ENCODE measurements at places on chromosomes 4 and X. TPM values are rescaled to one million over a fixed set of nuclear protein-coding genes. Genes with fewer than 3 reads are reported as not detected.

The DGAT2L6 gene
- not detected for polyA plus RNA-seq

The AKAP17A gene
- polyA plus RNA-seq, result 14.3 TPM

The ADD1 gene
- polyA plus RNA-seq, result 129 TPM

The SMARCA5 gene
- polyA plus RNA-seq, result 16.9 TPM

The FAM47A gene
- not detected for polyA plus RNA-seq

The TMEM271 gene
- not detected for polyA plus RNA-seq

The TLR2 gene
- 2.0 TPM for polyA plus RNA-seq

The TMA16 gene
- 29.6 TPM for polyA plus RNA-seq

The KLHL13 gene
- polyA plus RNA-seq, result 2.7 TPM

The KLHL4 gene
- not detected for polyA plus RNA-seq

The ZRSR2 gene
- polyA plus RNA-seq, result 6.9 TPM

The ATP8A1 gene
- 0.02 TPM for polyA plus RNA-seq

The HGFAC gene
- not detected for polyA plus RNA-seq

The CCDC149 gene
- polyA plus RNA-seq, result 2.5 TPM

The AR gene
- polyA plus RNA-seq, result not detected

The SYTL5 gene
- polyA plus RNA-seq, result not detected

The CCDC110 gene
- not detected for polyA plus RNA-seq

The HOPX gene
- polyA plus RNA-seq, result 8.8 TPM

The TBX22 gene
- not detected for polyA plus RNA-seq

The PPP2R2C gene
- 0.10 TPM for polyA plus RNA-seq

The STATH gene
- not detected for polyA plus RNA-seq

The NOX1 gene
- not detected for polyA plus RNA-seq

The TRIM61 gene
- 0.73 TPM for polyA plus RNA-seq

The HTN1 gene
- not detected for polyA plus RNA-seq

The UGT8 gene
- polyA plus RNA-seq, result 0.18 TPM

The ERAS gene
- not detected for polyA plus RNA-seq

The FGA gene
- not detected for polyA plus RNA-seq

The FAM236D gene
- not detected for polyA plus RNA-seq

The SGMS2 gene
- 4.1 TPM for polyA plus RNA-seq

The TGIF2LX gene
- polyA plus RNA-seq, result not detected

The DCAF12L2 gene
- polyA plus RNA-seq, result not detected

The MTCP1 gene
- 13.5 TPM for polyA plus RNA-seq

The PFKFB1 gene
- polyA plus RNA-seq, result 0.19 TPM

The CHRDL1 gene
- polyA plus RNA-seq, result not detected

The DSPP gene
- not detected for polyA plus RNA-seq

The NIPAL1 gene
- polyA plus RNA-seq, result 3.2 TPM

The MPP1 gene
- polyA plus RNA-seq, result 7.5 TPM

The ITIH6 gene
- not detected for polyA plus RNA-seq

The NUDT11 gene
- 9.3 TPM for polyA plus RNA-seq

The TMEM31 gene
- not detected for polyA plus RNA-seq

The TCEANC gene
- polyA plus RNA-seq, result 0.34 TPM

The FAM241A gene
- 1.8 TPM for polyA plus RNA-seq

The SOWAHD gene
- polyA plus RNA-seq, result not detected

The OFD1 gene
- polyA plus RNA-seq, result 6.9 TPM

The ARX gene
- polyA plus RNA-seq, result not detected

The SHISA3 gene
- not detected for polyA plus RNA-seq

The SLC34A2 gene
- polyA plus RNA-seq, result not detected

Data from foreskin keratinocyte (primary cell).